Activated T-helper 2 cell treated with anti-CD3 and anti-CD28 coated beads, Interferon-gamma antibody, Interleukin-2, Interleukin-4, amounts not matched to agents 10 μg/mL and 5 μg/mL and 100 μg/mL, durations not matched to agents 14 hours and 24 hours and 36 hours (primary cell): ENCODE measurements at places on chromosomes 1 and 21.

DNA sequence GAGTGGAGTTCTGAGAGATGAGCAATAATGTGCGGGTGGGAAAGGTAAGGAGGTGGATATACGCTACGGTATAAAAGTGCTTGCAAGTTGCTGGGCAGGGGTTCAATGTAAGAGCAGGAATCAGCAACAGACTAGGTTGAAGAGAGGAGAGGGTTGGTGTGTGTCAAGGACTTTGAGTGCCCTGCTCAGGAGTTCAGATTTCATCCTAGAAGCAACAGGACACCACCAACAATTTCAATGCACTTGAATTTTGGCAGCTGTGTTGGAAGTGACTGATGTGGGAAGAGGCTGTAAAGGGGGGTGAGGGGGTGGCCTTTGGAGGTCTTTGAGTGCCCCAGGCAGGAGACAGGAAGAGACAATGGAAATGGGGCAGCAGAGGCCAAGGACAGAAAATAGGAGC lies 57.3 kb downstream of the RHOU start:
- DNase-seq, result no peak

DNA sequence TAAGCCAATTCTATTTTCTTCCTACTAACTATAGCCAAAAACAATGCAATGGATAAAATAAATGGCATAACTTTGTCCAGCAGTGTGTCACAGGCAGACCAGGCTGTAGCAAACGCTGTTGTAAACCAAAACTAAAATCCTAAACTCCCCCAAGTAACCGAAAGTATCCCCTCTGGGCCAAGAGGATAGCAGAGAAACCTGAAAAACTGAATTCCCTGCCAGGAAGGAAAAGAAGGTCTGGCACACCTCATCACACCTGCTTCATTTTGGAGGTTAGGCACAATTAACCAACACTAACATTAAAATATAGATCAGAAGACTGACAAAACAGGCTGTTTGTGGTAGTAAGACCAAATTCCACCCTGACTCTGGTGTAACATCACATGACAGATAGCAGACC lies 356.8 kb upstream of the C1orf87 start:
- no peak for DNase-seq

DNA sequence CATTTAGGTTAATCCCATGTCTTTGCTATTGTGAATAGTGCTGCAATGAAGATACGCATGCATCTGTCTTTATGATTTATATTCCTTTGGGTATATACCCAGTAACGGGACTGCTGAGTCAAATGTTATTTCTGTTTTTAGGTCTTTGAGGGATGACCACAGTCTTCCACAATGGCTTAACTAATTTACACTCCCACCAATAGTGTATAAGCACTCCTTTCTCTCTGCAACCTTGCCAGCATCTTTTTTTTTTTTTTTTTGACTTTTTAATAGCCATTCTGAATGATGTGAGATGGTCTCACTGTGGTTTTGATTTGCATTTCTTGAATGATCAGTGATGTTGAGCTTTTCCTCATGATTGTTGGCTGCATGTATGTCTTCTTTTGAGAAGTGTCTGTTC lies 33.5 kb downstream of the ASH1L start:
- no peak for DNase-seq

GRCh38 chr1:194227161-194227560 lies 1040.7 kb upstream of the B3GALT2 start:
- DNase-seq, result no peak

DNA sequence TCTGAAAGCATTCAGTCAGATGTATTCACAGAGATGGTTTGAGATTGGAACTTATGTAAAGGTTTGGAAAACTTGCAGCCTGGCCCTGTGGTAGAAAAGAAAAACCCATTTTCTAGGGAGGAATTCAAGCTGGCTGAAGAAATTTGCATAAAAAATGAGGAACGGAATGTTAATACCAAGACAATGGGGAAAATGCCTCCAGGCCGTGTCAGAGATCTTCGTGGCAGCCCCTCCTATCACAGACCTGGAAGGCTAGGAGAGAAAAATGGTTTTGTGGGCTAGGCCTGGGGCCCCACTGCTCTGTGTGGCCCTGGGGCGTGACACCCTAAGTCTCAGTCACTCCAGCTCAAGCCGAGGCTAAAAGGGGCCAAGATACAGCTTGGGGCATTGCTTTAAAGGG lies 26.7 kb downstream of the NME7 start:
- no peak for DNase-seq

- DNase-seq, result no peak
Observed at GRCh38 chr1:16978567-16979474, 1.6 kb downstream of the MFAP2 start.

GRCh38 chr1:31707711-31708110 lies 3.9 kb upstream of the COL16A1 start:
- DNase-seq, result no peak

- DNase-seq, result no peak
Observed at GRCh38 chr21:29490016-29490415, 191.3 kb downstream of the BACH1 start.

- peak; percentile 45 for DNase-seq
Observed at GRCh38 chr1:169692756-169693460, 18.5 kb downstream of the SELL start.

- DNase-seq, result no peak
Observed at GRCh38 chr1:91499904-91500755, 521 bp upstream of the CDC7 start.

- no peak for DNase-seq
Observed at GRCh38 chr1:165576536-165576935, 32.7 kb downstream of the LRRC52 start.

- DNase-seq, result no peak
Observed at GRCh38 chr1:36342426-36343185, 19.2 kb upstream of the EVA1B start.

GRCh38 chr1:844472-845026 lies 79.2 kb upstream of the SAMD11 start:
- no peak for DNase-seq

- DNase-seq, result no peak
Observed at GRCh38 chr21:14383596-14384180, 742 bp upstream of the HSPA13 start.

DNA sequence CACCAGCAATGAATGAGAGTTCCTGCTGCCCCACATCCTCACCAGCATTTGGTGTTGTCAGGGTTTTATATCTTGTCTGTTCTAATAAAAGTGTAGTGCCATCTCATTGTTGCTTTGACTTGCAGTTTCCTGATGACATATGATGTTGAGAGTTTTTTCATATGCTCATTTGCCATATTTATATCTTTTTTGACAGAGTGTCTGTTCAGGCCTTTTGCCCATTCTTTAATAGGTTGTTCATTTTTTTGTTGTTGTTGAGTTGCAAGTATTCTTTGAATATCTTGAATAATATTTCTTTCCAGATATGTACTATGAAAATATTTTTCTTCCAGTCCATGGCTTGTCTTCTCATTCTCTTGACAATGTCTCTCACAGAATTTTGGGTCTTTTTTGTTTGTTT lies 111.7 kb upstream of the KCNJ15 start:
- no peak for DNase-seq

- DNase-seq, result no peak
Observed at GRCh38 chr1:44072204-44072603, 40.9 kb upstream of the SLC6A9 start.

GRCh38 chr1:217747156-217747769 lies 116.1 kb downstream of the SPATA17 start:
- no peak for DNase-seq
